ENCODE measurements at places on chromosomes 1 and 21.

GRCh38 chr1:36981771-36982622 lies 52.3 kb downstream of the GRIK3 start:
- H3K27me3 ChIP-seq = no peaks in the 10 kb centered on the region
- H3K4me1 ChIP-seq = peaks cover 4% of the 10 kb centered on the region
- DNase-seq = no peak
- no peak overlapping the region for H3K4me3 ChIP-seq

DNA sequence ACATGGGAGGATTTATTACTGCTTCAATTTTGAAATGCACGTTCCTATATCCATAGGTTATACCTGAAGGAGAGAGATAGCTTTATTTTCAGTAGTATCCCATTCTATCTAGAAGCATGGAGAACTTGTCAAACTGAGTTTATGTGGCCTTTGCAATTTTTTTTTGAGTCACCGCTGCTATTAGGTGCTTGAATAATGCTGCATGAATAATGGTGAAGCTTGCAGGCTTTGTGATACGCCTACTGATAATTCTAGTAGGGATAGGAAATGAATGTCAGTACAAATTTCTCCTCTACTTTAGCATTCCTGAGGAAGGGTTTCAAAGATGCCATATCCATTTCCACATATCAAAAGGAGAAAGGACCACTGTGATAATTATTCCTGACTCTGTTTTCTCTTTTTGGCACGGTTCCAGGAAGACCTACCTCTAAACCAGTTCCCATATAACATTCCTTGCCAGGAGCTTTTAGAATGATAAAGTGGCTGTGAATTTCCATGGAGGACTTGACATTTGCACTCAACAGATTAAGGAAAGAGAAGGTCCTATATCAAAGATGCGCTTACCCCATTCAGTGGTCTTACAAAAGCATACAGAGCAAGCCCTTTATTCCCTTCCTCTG lies 83.5 kb downstream of the SPATA46 start:
- no peaks in the 10 kb centered on the region for H3K36me3 ChIP-seq
- H3K27me3 ChIP-seq = no peaks in the 10 kb centered on the region
- H3K4me1 ChIP-seq = no peaks in the 10 kb centered on the region
- no peak overlapping the region for H3K4me3 ChIP-seq
- no peak overlapping the region for H3K27ac ChIP-seq

- H3K36me3 ChIP-seq = peaks cover 47% of the 10 kb centered on the region
- no peak for DNase-seq
- H3K27me3 ChIP-seq = no peaks in the 10 kb centered on the region
- H3K4me1 ChIP-seq = peaks cover 28% of the 10 kb centered on the region
These were observed 6.2 kb downstream of the HNRNPR start for GRCh38 chr1:23337869-23338268.

GRCh38 chr1:101902199-101902598 lies 94.5 kb downstream of the OLFM3 start:
- H3K4me3 ChIP-seq = no peak overlapping the region
- H3K4me1 ChIP-seq = peaks cover 9% of the 10 kb centered on the region
- H3K27ac ChIP-seq = no peak overlapping the region
- DNase-seq = no peak

- no peak overlapping the region for H3K4me3 ChIP-seq
- no peaks in the 10 kb centered on the region for H3K36me3 ChIP-seq
- H3K27ac ChIP-seq = no peak overlapping the region
- peak; percentile 49 for DNase-seq
- peaks cover 3% of the 10 kb centered on the region for H3K4me1 ChIP-seq
- H3K27me3 ChIP-seq = no peaks in the 10 kb centered on the region
These were observed 1292.6 kb downstream of the BRINP3 start for GRCh38 chr1:189185097-189185496.

DNA sequence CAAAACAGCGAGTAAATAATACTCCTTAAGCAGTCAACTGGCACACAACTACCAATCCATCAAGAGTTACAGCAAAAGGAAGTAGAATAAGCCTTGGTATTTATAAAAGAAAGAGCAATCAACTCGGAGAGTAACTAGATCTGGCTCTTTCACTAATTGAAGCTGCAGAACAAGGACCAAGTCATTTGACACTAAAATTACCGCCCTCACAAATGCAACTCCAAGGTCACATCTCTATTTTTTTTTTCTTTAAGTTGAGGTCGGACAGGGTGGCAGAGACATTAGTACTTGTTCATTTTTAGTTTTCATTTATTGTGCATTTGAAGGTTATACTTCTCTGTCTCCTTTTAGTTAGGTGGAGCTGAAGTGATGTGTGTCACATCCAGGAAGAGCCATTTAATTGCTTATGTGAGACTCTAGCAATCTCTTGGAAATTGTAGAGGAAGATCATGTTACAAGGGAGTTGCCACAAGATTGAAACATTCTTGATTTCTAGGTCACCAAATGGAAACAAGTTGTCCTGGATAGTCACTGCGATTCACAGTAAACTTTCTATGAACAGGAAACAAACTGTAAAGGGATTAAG lies 138.1 kb upstream of the ADAMTS5 start:
- no peaks in the 10 kb centered on the region for H3K36me3 ChIP-seq
- H3K4me3 ChIP-seq = no peak overlapping the region
- H3K27me3 ChIP-seq = no peaks in the 10 kb centered on the region
- H3K4me1 ChIP-seq = no peaks in the 10 kb centered on the region
- no peak overlapping the region for H3K27ac ChIP-seq

DNA sequence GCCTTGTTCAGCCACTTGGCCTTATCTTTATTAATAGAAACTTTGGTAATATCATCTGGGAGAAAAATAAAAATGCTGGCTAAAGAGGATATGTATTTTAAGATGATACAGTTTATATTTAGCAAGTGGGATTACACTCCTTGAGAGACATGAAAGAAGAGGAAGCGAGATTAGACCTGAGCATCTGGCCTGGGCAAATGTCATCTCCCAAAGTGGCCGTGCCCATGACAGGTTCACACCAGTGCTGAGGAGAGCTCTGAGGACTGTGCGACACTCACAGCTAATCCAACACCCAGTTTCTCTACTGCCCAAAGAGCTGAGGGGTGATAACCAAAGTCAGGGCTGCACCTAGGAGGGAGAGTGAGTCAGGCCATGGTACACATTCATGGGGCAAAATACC lies 121.7 kb upstream of the DUSP10 start:
- no peaks in the 10 kb centered on the region for H3K36me3 ChIP-seq
- no peaks in the 10 kb centered on the region for H3K27me3 ChIP-seq
- no peaks in the 10 kb centered on the region for H3K4me1 ChIP-seq
- no peak overlapping the region for H3K27ac ChIP-seq
- no peak for DNase-seq

DNA sequence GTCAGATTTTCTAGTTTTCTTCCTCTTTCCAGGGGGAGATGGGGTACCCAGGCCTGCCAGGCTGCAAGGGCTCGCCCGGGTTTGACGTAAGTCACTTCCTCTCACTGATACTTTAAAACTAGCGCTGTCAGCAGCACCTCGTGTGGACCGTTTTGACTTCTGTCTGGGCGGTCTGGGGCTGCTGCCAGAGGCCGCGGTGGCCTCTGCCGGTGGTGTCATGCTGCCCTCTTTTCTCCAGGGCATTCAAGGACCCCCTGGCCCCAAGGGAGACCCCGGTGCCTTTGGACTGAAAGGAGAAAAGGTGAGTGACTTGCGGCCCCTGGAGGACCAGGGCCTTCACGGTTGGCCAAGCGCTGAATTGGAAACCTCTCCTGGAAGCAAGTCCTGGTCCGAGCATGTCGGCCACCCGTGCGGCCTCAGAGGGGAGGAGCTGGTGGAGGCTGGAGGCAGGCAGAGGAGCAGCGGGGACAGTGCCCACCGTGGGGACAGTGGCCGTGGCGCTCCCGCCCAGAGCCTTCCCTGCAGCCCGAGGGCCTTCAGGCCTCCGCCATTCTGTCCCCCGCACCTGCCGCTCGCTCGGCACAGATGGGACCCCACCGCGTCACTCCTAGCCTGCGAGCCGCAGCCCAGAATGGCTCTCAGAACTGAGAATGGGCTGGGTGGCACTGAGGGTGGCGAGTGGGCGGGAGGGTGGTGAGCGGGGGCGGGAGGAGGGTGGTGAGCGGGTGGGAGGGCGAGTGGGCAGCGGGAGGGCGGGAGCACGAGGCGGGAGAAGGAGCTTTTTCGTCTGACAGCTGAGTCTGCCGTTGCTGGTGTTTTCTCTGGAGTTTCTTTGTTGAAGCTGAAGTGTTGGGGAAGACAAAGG lies 9.4 kb downstream of the COL6A1 start:
- H3K4me3 ChIP-seq = no peak overlapping the region
- H3K27ac ChIP-seq = no peak overlapping the region
- H3K36me3 ChIP-seq = no peaks in the 10 kb centered on the region
- no peak for DNase-seq
- H3K27me3 ChIP-seq = no peaks in the 10 kb centered on the region
- no peaks in the 10 kb centered on the region for H3K4me1 ChIP-seq

GRCh38 chr1:53651356-53651755 lies 87.6 kb downstream of the GLIS1 start:
- DNase-seq = no peak
- no peaks in the 10 kb centered on the region for H3K4me1 ChIP-seq
- H3K27me3 ChIP-seq = no peaks in the 10 kb centered on the region
- no peak overlapping the region for H3K27ac ChIP-seq
